Hematopoietic multipotent progenitor cell (in vitro differentiated cells): ENCODE measurements at places on chromosomes 5 and 9.

DNA sequence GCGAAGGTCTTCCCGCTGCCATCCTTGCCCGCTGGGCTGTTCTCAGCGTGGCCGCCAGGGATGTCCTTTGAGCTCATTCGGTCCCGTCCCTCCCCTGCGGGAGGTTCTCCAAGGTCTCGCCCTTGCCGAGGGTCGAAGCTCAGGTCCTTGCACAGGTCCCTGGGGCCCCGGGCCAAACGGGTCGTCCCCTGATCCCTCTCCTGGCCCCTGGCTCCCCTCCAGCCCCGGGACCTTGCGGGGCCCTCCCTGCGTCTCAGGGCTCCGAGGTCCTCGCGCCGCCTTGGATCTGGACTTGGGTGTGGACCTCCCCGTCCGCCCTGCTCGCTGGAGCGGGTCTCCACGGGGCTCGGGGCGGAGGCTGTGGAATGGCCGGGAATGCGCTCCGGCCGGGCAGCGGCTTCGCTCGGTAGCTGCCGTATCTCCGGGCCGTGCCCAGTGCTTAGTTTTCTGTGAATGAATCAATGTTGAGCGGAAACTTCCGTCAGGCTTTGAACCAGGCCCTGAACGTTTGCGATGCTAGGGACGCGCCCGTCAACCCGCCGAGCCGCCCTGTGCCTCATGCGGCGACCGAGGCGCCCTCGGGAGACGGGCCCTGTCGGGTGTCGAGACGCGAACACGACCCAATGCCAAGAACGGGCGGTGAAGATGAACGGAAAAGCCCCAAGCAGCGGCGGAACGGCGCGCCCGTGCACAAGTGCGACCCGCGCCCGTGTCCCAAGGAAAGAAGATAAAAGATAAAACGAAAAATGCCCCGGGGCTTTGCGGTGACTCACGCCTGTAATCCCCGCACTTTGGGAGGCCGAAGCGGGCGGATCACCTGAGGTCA, 780 bp downstream of the RNU6ATAC start:
- DNase-seq: peak; percentile 66

DNA sequence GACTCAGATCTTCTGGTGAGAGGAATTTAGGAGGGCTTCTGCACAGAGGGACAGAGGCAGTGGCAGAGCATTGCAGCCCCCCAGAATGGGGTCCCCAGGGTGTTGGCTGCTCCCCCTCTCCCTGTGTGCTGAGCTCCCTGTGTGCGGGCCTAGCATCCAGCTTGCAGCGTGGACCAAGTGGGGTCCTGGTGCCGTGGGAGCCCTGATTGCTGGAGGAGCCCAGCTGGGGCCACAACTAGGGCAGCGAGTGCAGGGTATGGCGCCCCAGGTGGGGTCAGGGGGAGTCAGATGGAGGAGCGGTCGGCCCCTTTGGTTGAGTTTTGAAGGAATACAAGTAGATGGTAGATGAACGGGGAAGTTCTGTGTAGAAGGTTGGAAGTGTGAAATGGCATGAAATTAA, 66.7 kb downstream of the TRIO start:
- DNase-seq: no peak

DNA sequence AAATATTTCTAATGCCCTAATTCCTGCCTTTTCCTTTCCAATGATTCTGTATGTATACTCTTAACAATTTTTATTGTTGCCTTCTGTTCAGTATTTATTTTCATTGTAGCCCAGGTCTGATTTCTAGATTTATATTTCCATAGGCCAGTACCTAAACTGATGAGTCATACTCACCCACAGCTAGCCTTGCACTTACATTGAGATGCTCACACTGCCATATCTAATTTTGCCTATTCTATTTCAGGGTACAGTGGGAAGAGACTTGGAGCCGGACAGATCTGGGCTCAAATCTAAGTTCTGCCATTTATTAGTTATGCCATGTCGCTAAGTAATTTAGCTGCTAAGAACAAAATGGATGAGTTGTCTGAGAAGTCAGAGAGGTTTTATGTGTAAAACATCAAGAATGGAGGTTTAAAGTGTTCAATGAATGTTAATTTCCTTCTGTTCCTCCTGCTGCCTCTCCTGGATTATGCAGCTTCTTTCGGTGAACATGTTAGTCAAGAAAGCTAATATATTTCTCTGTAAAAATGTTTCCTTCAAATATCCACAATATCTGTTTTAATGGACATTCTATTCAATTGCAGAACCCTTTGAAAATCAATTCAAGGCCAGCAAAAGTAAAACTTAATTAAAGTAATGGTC, 62.3 kb upstream of the CDK5RAP2 start:
- DNase-seq: no peak

DNA sequence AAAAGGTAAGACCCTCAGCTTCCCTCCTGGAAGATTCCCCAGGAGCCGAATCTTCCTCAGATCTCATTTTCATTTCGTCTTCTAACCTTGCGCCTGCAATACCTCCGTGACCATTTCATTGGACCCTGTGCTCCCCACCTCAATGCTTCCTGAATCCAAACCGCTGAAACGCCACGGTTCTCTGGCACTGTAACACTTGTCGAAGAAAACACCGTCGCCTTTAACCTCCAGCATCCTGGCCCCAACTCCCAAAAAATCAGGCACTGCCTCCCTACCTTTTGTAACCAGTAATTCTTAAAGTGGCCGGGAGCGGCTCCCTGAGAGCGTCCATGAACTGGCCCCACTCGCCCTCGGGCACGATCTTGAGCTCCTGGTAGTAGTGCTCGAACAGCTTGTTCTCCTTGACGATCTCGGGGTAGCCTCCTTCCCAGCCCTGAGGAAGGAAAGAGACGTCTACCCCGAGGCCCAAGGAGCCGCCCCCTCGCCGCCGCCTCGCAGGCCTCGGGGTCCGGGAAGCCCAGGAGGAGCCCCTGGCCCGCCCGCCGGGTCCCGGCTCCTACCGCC, 438 bp downstream of the NSUN2 start:
- no peak for DNase-seq

DNA sequence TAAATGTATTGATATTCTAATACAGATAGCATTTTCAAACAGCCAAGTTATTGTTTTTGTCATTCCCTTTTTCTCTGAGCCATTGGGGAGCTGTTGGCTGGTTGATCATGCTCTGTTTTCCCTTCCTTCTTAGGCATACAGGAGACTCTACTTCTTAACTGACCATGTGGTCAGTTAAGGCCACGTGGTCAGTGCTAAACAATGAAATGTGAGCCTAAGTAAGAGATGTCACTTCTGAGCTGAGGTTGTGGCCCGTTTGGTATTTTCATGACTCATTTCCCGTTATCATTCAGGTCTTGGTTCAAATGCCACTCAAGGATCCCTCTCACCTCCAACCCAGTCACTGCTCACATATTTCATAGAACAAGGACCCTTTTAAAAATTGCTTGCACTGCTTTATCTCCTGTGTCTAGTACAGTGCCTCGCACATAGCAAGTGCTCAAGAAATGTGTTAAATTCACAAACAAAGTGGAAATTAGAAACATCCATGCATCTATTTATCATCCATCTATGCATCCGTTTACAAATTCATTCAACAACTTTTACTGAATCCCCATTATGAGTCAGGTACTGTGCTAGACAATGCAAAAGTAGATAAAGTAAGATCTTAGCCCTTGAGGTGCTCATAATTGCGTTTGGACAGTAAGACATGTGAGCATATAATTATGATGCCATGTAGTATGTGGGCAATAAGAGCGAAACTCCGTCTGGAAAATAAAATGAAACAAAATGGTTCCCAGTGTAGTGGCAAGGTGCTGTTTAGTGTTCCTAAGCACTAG, 50.7 kb downstream of the ARRDC3 start:
- no peak for DNase-seq

- DNase-seq: no peak
Measured at GRCh38 chr9:105128908-105129600, 115.4 kb upstream of the SLC44A1 start.

- DNase-seq: no peak
Measured at GRCh38 chr5:138515556-138516245, 27.3 kb downstream of the ETF1 start.

DNA sequence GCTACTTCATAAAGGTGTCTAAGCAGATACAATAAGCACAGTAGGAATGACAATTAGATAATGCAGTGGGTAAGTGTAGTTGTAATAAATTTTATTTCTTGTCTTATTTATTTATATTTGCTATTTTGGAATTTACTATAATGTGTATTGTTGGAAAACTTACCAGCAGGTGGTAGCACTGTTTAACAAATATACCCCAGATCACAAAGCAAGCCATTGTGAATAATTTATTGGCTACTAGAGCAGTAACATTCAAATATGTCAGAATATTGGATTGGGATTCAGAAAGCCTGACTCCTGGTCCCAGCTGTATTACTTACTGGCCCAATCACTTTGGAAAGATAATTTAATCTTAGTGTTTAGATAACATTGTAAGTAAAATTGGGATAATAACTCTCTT, 78.0 kb downstream of the ISOC1 start:
- DNase-seq: no peak

- DNase-seq: peak; percentile 85
Measured at GRCh38 chr5:160493806-160494338, 72.2 kb downstream of the PTTG1 start.

DNA sequence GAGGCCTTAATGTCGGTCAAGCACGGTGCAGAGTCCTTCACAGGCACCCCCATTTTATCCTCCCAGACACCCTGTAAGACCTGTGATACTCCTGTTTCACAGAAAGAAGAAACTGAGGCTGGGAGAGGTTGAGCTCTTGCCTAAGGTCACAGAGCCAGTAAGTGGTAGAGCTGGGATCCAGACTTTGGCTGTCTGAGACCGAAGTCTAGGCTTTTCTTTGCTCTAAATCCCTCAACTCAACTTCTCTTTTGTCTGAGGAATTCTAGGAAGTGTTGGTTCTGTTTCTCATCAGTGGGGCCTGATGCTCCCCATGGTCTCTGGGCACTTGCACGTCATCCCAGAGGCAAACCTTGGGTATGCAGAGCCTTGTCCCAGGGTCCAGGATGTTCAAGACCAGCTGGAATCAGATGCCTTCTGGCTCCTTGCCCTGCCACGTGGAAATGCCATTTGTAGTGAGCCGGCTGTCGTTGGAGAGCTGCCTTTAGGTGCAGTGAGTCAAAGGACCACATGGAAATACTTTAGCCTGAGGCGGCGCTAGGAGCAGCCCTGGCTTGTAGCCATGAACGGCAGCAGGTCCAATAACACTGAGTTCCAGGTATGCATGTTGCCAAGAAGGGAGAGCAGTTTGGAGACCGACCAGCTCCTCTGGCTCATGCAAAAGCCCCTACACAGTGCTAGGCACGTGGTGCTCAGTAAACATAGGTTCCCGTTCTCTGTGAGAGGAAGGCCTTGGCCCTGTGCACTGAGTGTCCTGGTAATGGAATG, 9.2 kb downstream of the DCANP1 start:
- DNase-seq: no peak

DNA sequence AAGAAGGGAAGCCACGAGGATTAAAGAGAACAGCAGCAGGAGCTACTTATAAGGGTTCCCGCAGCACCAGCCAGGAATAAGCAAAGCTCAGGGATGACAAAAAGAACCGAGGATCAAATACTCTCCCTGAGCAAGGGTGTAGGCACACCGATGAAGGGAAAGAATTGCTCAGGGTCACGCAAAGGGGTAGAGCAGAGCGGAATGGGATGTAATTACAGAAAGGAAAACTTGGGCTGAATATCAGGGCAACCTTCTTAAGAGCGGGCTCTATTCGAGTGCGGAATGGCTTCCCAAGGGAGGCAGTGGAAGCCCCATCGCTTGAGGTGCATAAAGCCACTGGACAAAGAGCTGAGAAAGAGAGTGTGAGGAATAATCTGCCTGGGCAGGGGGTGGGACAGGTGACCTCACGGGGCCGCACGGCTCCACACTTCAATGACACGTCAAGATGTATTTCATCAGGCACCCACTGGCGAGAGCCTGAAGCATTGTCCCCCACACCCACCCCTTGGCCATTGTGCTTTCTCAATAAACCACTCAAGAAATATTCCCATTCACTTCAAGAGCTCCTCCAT, 162.2 kb downstream of the EBF1 start:
- DNase-seq: no peak

DNA sequence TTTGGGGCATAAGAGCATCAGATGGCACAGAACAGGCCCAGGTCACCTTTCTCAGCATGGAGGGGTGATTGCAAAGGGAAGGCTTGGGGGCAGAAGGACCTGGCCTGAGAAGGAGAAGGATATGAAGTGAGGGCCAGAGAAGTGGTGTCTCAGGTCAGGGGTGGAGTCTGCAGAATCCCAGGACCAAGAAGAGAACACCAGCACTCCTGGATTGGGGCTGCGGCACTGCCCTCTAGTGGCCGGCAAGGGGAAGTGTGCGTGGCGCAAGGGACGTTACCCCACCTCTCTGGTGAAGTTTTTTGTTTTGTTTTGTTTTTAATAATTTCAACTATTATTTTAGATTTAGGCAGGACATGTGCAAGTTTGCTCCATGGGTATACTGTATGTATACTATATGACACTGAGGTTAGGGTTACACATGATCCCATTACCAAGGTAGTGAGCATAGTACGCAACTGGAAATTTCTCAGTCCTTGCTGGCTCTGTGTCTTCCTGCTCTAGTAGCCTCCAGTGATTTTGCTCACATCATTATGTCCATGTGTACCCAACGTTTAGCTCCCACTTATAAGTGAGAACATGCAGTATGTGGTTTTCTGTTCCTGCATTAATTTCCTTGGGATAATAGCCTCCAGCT, 1548.6 kb downstream of the EFNA5 start:
- DNase-seq: no peak

DNA sequence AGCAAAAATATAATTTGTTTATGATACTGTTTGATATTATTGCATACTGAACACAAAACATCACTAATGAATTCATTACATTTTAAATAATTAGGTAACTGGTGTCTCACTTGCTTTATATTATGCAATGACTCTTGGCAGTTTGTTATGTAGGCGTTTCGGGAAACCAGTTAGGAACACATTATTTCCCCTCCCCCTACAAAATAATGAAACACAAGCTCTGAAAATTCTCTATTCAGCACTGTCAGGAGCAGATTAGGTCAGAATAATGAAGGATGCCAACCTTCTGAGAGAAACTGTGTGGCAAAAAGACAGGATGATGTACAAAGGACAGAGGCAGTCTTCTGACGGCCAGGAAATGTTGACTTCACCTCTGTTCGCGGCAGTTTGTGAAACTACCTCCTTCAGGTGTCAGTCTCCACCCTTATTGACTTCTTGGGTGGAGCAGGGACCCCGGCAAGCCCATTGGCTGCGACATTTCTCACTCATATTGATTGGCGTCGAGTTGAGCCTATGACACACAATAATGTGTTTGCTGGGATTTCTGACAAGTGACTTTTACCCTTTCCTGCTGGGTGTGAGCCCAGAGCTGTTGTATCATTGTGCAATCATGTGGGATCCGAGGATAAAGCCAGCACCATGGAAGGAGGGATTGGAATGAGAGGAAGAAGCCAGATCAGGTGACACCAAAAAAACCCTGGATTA, 33.9 kb downstream of the SH3PXD2B start:
- DNase-seq: no peak

- no peak for DNase-seq
Measured at GRCh38 chr5:75275756-75276155, 39.1 kb upstream of the ANKRD31 start.

GRCh38 chr9:127370147-127370579, 26.8 kb upstream of the SLC2A8 start:
- no peak for DNase-seq

DNA sequence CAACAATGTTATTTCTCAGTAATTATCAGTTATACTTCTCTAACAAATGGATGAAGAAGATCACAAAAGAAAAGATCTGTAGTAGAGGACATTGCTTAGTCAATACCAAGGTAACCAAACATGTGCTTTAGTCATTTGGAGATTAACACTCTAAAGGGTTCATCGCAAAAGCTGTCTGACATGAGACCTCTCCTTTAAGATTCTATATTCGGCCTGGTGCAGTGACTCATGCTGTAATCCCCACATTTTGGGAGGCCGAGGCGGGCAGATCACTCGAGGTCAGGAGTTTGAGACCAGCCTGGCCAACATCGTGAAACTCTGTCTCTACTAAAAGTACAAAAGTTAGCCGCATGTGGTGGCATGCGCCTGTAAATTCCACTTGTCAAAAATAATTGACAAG, 18.3 kb upstream of the CKMT2 start:
- no peak for DNase-seq
